B cell (primary cell): ENCODE measurements at places on chromosomes 6 and 20.

DNA sequence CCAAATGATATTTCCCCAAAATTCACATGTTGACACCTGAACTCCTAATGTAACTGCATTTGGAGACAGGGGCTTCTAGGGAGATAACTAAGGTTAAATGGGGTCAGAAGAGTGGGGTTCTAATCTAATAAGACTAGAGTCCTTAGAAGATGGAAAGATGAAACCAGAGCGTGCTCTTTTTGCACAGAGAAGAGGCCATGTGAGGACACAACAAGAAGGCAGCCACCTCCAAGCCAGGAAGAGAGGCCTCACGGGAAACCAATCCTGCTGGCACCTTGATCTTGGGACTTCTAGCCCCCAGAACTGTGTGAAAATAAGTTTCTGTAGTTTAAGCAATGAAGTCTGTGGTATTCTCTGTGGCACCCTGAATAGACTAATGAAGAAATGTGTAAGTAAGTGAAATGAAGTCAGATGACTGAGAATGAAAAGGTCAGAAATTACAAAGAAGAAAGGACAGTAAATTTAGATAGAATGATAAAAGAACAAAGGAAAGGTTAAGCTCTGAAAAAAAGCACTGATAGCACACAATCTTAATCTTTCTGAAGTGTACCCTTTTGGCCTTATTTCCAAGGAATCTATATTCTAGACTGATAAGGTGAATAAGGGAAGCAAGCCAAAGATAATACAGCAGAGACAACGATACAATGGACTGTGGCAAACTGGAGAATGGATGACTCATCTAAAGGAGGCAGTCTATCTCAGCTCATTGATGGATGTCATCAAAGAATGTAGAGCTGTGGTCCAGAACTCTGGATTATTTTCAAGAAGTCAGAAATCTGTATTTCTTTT lies 110.4 kb downstream of the MYB start:
- DNase-seq, result no peak

GRCh38 chr6:127120023-127120786 lies 1.7 kb downstream of the RSPO3 start:
- DNase-seq, result peak; percentile 4

GRCh38 chr6:109096208-109096607 lies 901 bp downstream of the CEP57L1 start:
- no peak for DNase-seq

DNA sequence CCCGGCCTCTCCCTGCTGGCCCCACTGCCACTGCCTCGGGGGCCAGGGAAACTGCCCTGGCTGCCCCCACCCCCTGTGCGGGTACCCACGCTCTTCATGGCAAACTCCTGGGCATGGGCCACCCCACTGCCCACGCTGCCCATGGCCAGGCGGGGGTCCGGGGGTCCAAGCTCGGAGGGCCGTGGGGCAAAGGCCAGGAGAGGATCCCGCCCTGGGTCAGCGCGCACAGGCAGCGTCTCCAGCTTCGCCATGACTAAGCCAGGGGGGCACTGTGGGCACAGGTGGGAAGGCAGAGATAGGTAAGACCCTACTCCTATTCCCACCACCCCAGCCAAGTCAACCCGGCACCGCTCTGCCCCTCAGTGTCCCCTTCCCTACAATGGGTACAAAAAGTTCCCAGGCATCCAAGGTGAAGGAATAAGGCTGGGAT lies 6.4 kb downstream of the LZTS3 start:
- DNase-seq, result no peak

DNA sequence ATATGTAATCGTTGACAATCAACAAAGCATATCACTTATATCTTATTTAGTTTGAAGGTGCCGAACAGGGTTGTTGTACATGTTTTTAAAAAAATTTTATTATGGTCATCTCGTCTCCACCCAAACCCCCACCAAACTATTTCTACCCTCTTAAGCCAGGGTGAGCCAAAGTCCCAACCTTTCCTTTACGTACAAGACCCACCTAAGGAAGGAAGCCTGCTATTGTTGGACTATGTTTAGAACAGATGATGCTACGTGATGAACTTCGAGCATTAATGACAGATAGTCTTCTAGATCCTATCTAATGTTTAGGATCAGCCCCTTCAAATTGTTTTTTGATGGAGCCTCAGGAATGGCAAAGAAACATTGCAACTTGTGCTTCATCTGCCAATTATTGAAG lies 44.4 kb downstream of the CLIC5 start:
- no peak for DNase-seq

- no peak for DNase-seq
These were observed 49.4 kb downstream of the KAT14 start for GRCh38 chr20:18187020-18187419.

- DNase-seq, result no peak
These were observed 19.9 kb downstream of the ACSS1 start for GRCh38 chr20:25038103-25038410.

DNA sequence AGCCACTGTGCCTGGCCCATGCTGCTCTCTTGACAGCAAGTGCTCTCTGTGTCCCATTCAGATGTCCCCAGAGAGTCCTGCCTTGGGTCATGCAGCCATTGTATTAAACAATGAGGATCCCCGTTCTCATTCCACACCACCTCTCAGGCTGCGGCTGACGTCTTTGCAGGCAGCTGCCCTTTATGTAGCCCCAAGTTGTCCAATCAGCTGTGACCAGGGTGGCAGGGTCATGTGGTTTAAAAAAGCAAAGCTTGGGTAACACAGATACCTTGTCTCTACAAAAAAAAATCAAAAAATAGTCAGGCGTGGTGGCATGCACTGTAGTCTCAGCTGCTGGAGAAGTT lies 13.2 kb downstream of the GCNT2 start:
- DNase-seq, result peak; percentile 77

- no peak for DNase-seq
These were observed 179.4 kb upstream of the PRND start for GRCh38 chr20:4542270-4542669.

- DNase-seq, result no peak
These were observed 164.1 kb downstream of the SYNDIG1 start for GRCh38 chr20:24633521-24633920.

DNA sequence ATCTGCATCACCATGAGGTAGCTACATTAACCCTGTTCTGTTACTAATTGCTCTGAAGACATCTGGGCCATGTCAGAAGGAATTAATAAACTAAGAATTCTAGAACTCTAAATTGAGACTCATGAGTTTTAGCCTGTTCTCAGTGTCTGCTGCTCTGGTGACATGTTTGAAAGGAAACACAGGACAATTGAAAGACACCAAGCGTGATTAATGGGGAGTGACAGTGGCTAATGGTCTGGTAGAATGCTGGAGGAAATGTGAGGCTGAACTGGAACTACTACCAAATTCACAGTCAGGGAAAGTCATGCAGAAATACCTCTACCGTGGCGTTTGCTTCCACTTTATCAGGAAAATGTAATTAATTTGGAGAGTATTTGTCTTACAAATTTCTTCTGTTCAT lies 140.0 kb downstream of the TBC1D7 start:
- DNase-seq, result no peak

- DNase-seq, result peak; percentile 26
These were observed 68.5 kb downstream of the FYN start for GRCh38 chr6:111804627-111805235.

- DNase-seq, result no peak
These were observed 816.4 kb downstream of the EYS start for GRCh38 chr6:64890609-64891008.

- DNase-seq, result no peak
These were observed 31.8 kb downstream of the FITM2 start for GRCh38 chr20:44279228-44279627.

- no peak for DNase-seq
These were observed 1.9 kb downstream of the PRELID3B start for GRCh38 chr20:59040667-59041066.

GRCh38 chr6:137552146-137552545 lies 58.0 kb upstream of the OLIG3 start:
- no peak for DNase-seq

GRCh38 chr6:137692806-137693205 lies 174.3 kb upstream of the TNFAIP3 start:
- DNase-seq, result no peak

GRCh38 chr6:144776031-144776819 lies 491.1 kb downstream of the UTRN start:
- no peak for DNase-seq

GRCh38 chr6:56374841-56375369 lies 127.5 kb upstream of the COL21A1 start:
- DNase-seq, result no peak

- no peak for DNase-seq
These were observed 6.0 kb upstream of the PTCHD4 start for GRCh38 chr6:48116699-48117645.

- peak; percentile 16 for DNase-seq
These were observed 167.5 kb downstream of the SOD2 start for GRCh38 chr6:159525445-159526025.

GRCh38 chr6:3363296-3364025 lies 93.4 kb downstream of the SLC22A23 start:
- no peak for DNase-seq
